ENCODE measurements at places on chromosomes 2 and 18. TPM values are rescaled to one million over a fixed set of nuclear protein-coding genes. Genes with fewer than 3 reads are reported as not detected.

Gene SPC25
- 9.7 TPM for total RNA-seq

Gene PDE1A
- total RNA-seq: not detected

Gene PTMA
- total RNA-seq: 1,951 TPM

Gene DSG4
- total RNA-seq: not detected

Gene MTCL1
- total RNA-seq: 60.5 TPM

Gene EN1
- total RNA-seq: 1.3 TPM

Gene IL1F10
- total RNA-seq: not detected

Gene CACNB4
- total RNA-seq: 0.32 TPM
